Left ventricle myocardium inferior (tissue), 1 donor: ENCODE measurements at places on chromosomes 6 and 20. TPM values are rescaled to one million over a fixed set of nuclear protein-coding genes. Genes with fewer than 3 reads are reported as not detected.

GRCh38 chr6:111788379-111789276, 84.6 kb downstream of the FYN start:
- peak overlapping the region; percentile 51 for H3K27ac ChIP-seq
- H3K36me3 ChIP-seq = no peaks in the 10 kb centered on the region
- no peak overlapping the region for H3K4me3 ChIP-seq
- H3K4me1 ChIP-seq = peaks cover 65% of the 10 kb centered on the region
- no peak for DNase-seq
- no peaks in the 10 kb centered on the region for H3K27me3 ChIP-seq

GRCh38 chr20:53079261-53079691, 107.1 kb downstream of the TSHZ2 start:
- H3K4me1 ChIP-seq = peaks cover 40% of the 10 kb centered on the region
- H3K27me3 ChIP-seq = no peaks in the 10 kb centered on the region
- H3K36me3 ChIP-seq = no peaks in the 10 kb centered on the region
- no peak overlapping the region for H3K27ac ChIP-seq

- no peaks in the 10 kb centered on the region for H3K27me3 ChIP-seq
- peaks cover 10% of the 10 kb centered on the region for H3K36me3 ChIP-seq
- no peak for DNase-seq
These were observed 151.5 kb downstream of the TASP1 start for GRCh38 chr20:13487202-13487601.

Gene SUMO4
- total RNA-seq = 0.27 TPM

Gene KIF13A
- total RNA-seq = 85.7 TPM

Gene ADGRF1
- total RNA-seq = not detected

DNA sequence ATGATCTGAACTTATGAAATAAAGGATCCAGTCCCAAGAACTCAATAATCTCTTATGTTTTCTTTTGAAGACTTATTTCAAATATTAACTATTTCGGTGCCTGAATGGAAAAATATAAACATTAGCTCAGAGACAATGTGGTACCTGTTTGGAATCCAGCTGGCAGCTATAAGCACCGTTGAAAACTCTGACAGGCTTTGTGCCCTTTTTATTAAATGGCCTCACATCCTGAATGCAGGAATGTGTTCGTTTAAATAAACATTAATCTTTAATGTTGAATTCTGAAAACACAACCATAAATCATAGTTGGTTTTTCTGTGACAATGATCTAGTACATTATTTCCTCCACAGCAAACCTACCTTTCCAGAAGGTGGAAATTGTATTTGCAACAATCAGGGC, 4.4 kb upstream of the KIAA0319 start:
- H3K4me1 ChIP-seq = peaks cover 9% of the 10 kb centered on the region
- H3K36me3 ChIP-seq = peaks cover 53% of the 10 kb centered on the region
- no peak overlapping the region for H3K27ac ChIP-seq
- H3K27me3 ChIP-seq = no peaks in the 10 kb centered on the region
- DNase-seq = no peak

DNA sequence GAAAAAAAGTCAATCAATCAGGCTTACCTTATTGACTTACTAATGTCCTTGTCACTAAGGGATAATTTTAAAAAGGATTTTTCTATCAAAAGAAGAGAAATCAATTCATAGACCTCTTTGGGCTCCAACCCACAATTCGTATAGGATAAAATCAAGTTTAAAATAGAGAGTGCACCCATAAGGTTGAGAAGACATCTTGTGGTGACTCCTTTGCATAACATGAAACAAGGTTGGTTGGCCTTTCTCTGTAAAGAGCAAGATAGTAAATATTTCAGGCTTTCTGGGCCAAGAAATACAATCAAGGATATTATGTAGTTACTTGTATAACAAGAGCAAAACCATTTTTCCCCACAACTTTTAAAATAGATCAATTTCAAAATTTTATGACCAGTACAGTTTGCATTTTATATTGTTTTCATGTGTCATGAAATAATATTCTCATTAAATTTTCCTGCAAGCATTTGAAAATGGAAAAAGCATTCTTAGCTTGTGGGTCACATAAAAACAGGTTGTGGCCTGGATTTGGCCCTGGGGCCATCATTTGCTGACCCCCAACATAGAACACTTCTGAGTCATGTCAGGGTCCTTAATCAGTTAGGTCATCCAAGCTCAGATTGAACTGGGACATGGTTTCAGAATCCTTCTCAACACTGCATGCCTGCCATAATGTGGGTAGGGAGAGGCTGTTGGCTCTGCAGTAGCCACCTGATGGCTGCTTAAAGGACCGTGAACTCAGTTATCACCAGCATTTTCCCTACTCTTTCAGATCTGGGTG, 76.7 kb downstream of the MYB start:
- H3K36me3 ChIP-seq = no peaks in the 10 kb centered on the region
- H3K27me3 ChIP-seq = peaks cover 57% of the 10 kb centered on the region
- no peak overlapping the region for H3K4me3 ChIP-seq
- DNase-seq = no peak
- H3K4me1 ChIP-seq = no peaks in the 10 kb centered on the region

- H3K4me3 ChIP-seq = no peak overlapping the region
- no peak overlapping the region for H3K27ac ChIP-seq
- no peak for DNase-seq
These were observed 265.9 kb upstream of the CDYL start for GRCh38 chr6:4510317-4510716.

DNA sequence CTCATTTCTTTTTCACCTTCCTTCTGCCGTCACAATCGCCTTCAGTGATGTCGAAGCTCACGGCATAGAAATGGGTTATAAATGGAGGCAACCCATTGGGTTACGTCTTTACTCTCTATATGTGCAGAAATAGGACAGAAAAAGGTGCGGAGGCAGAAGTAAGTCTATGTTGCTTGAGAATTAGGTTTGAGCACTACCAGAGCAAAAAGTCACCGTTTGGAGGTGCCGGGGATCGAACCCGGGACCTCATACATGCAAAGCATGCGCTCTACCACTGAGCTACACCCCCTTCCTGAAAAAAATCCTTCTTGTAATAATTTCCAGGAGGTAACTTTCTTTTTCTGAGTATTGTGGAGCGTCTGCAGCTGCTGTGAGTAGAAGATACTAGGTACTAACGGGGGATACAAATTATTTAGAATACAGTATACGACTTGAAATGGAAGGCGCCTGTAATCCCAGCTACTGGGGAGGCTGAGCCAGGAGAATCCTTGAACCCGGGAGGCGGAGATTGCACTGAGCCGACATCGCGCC, 134.2 kb downstream of the TRIM27 start:
- H3K27me3 ChIP-seq = peaks cover 100% of the 10 kb centered on the region
- peak overlapping the region; percentile 44 for H3K4me3 ChIP-seq
- DNase-seq = no peak
- H3K4me1 ChIP-seq = peaks cover 6% of the 10 kb centered on the region
- H3K36me3 ChIP-seq = no peaks in the 10 kb centered on the region
- H3K27ac ChIP-seq = no peak overlapping the region

GRCh38 chr6:66190858-66191257, 483.8 kb upstream of the EYS start:
- no peak overlapping the region for H3K4me3 ChIP-seq
- no peaks in the 10 kb centered on the region for H3K4me1 ChIP-seq
- no peak for DNase-seq
- H3K27me3 ChIP-seq = no peaks in the 10 kb centered on the region

- H3K4me1 ChIP-seq = peaks cover 31% of the 10 kb centered on the region
- no peaks in the 10 kb centered on the region for H3K36me3 ChIP-seq
- H3K4me3 ChIP-seq = no peak overlapping the region
- no peak overlapping the region for H3K27ac ChIP-seq
- no peak for DNase-seq
- H3K27me3 ChIP-seq = no peaks in the 10 kb centered on the region
These were observed 128.7 kb upstream of the MLIP start for GRCh38 chr6:53982366-53983050.

DNA sequence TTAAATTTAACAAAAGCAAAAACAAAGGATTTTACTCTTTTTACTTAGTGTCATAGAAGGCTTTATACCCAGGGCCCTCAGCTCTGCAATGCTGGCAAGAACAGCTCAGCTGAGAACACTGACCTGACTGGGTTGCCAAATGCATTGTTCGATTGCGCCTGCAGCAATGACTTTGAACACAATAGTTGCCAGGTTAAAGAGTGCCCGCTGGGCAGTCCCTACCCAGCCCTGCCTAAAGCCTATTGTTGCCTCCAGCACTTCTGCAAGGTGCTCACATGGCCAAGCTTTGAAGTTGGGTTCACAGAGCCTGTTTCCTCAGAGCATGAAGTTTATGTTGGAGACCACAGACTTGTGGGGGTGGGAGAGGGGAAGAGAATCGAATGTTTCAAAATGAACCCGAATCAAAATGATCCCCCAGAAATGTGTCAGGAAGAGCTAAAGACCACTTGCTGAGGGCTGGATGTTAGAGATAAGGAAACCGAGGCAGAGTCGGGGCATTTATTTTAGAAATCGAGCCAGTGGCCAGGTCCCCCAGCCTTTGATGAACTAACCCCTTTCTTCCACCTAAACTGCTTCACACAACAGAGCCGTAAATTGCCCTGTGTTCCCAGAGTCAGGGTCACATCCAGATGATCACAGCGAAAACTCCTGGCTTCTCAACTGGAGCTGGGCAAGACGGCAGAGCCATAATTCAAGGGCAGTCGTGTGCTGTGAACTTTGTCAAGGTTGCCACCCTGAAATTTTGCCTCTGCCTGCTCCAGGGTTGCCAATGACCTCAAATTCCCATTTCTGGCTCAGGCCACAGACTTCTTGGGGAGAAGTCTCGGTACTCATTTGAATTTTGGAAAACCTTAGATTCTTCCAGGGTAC, 55.0 kb downstream of the FOXA2 start:
- H3K27me3 ChIP-seq = peaks cover 55% of the 10 kb centered on the region

Gene AVP
- 0.38 TPM for total RNA-seq

Gene PTCHD4
- 1.0 TPM for total RNA-seq

DNA sequence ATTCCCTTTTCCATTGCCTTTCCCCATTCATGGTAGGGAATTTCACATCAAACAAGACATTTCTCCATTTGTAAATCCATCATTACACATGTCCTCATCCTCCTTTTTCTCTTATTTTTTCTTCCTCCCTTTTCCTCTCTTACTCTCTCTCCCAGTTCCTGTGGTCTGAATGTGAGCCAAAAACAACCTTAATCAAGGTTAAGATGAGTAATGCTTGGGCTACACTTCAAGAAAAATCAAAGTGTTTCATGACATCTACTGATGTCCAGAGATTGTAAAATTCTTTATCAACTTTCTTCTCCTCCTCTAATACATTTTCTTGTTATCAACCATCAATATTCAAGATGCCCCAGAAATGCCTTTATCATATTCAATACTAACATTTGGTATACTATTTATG, 208.0 kb upstream of the PRND start:
- H3K27me3 ChIP-seq = no peaks in the 10 kb centered on the region
- H3K4me1 ChIP-seq = no peaks in the 10 kb centered on the region
- no peak overlapping the region for H3K4me3 ChIP-seq
- DNase-seq = no peak
- H3K27ac ChIP-seq = no peak overlapping the region
